ENCODE measurements at places on chromosomes 4 and X.

GRCh38 chrX:140767646-140768045, 58.1 kb downstream of the LINC00632 start:
- DNase-seq = no peak

DNA sequence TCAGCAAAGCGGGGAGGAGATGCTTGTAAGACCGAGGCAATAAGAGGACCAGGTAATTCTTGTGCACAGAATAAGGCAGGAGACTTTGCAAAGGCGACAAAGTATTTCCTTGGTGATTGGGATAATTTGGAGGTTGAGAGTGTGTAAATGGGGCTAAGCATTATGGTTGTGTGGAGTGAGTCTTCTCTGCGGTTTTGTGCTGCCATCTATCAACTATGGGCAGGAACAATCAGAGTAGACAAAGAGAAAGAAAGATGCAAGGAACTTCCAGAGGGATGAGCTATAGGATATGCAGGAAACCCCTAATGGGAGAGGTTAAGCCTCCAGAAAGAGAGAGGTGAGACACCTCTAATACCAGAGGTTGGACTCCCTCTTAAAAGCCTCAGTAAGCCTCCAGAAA, 339.8 kb downstream of the PAPSS1 start:
- no peak for DNase-seq

GRCh38 chr4:159268607-159269006, 165.7 kb downstream of the RAPGEF2 start:
- DNase-seq = no peak

- no peak for DNase-seq
Measured at GRCh38 chr4:140695483-140695882, 60.7 kb downstream of the TBC1D9 start.

All from fibroblast of skin of left quadriceps (primary cell).